ENCODE measurements at places on chromosomes 3 and 15.

- no peak for DNase-seq
These were observed 6.3 kb downstream of the PXYLP1 start for GRCh38 chr3:141237701-141238521.

DNA sequence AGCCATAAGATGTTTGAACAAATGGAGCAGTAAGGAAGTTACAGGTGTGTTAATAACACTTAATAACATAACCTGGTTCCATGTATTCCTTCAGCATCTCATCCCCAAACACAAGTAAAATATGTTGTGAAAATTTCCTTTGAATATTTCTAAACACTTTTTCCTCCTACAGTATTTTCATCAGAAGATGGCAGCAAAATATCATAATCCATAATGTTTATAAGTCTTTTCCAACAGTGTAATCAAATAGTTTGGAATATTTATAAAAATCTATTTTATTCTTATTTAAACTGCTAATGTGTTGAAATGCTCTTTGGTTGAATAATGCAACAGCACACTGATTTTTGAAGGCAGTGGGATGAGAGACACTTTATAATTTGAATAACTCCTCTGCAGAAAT, 1020.5 kb downstream of the OTOL1 start:
- no peak for DNase-seq

GRCh38 chr15:33115191-33115861, 79.2 kb downstream of the FMN1 start:
- no peak for DNase-seq

- peak; percentile 52 for DNase-seq
These were observed 7.2 kb downstream of the CLCN2 start for GRCh38 chr3:184354121-184354728.

DNA sequence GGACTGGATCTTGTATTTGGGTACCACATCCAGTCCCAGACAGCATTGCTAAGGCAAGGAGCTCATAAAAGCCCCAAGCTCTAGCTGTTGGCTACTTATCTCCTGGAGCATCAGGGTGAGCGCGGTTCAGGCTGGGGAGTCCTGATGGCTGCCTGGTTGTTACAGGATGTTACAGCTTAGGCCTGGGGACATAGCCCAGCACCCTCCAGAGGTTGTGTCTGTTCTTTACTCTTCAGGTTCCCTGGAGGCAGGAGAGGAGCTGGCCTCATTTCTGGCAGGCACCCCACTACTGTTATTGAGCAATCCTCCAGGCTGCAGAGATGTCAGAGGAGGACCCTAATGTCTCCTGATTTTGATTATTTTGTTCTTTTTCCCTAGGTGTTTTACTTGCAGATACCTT, 26.6 kb downstream of the APBA2 start:
- DNase-seq = no peak
